B cell (primary cell): ENCODE measurements at places on chromosomes 12 and 14. TPM values are rescaled to one million over a fixed set of nuclear protein-coding genes. Genes with fewer than 3 reads are reported as not detected.

The PMEL gene
- total RNA-seq: 0.32 and 0.90 TPM in 2 replicates

The PAX9 gene
- not detected in 2 replicates for total RNA-seq

The ADAM21 gene
- total RNA-seq: 0.24 TPM in 1 of 2 replicates, not detected in the other

The CEBPE gene
- 0.37 TPM in 1 of 2 replicates, not detected in the other for total RNA-seq

The CLEC14A gene
- total RNA-seq: not detected in 2 replicates

The SPATA7 gene
- 3.2 and 3.3 TPM in 2 replicates for total RNA-seq
